ENCODE measurements at places on chromosomes 1 and 21.

- no peak for DNase-seq
These were observed 11.7 kb downstream of the NDC1 start for GRCh38 chr1:53826367-53826766.

- no peak for DNase-seq
These were observed 121.3 kb downstream of the HFM1 start for GRCh38 chr1:91283421-91283726.

DNA sequence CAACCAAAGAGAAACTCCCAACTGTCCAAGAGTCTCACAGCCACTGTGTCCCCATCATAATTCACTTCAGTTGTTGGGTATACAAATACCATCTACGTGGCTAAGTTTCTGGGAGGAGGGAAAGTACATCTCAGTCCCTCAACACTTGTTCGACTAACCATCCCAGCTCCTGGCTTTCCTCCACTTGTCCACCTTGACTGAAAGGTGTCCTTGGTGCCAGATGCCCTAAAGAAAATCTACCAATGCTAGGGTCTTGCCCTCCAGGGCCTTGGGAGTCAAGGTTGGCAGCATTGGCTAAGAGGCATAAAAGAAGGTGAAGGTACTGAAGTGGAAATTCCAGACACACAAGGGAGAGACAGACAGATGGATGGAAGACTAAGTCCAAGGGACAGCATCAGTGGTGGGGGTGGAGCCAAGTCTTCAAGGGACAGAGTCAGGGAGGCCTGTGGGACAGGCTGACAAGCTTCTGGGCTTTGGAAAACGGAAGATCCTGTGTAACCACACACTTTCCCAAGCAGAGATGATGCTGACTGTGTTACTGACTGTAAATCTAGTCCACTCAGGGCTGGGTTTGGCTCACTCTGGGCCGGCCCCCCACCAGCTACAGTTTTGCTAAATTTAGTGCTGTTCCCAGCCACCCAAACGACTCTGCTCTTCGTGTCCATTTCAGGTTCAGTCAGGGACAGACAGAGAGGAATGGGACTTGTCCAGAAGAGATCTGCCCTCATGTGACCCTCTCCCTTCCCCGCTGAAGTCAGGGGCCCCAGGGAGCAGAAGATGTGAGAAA, 60.1 kb downstream of the CD34 start:
- no peak for DNase-seq

DNA sequence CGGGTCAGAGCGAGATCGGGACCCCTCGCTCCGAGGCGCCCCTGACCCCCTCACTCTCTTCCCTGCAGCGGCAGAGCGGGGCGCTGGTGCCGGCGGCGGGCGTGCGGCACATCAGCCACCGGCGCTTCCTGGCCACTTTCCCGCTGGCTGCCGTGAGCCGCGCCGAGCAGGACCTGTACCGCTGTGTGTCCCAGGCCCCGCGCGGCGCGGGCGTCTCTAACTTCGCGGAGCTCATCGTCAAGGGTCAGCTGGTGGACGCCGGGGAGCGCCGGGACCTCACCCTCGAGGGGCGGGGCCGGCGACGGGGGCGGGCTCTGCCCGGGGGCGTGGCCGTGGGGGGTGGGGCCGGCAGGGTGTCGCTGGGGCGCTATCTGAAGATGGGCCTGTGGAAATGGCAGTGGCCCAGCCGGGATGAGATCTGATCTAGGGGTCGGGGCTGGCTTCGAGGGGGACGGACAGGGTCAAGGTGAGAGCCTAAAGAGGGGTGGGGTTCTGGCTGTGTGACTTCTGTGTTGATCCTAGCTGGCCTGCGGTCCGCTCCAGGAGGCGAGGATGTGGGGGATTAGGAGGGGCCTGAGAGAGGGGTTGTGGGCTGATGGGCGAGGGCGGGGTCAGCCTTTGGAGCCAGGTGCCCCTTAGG, 23.6 kb downstream of the PTPRU start:
- DNase-seq: no peak

GRCh38 chr21:39523915-39524314, 72.1 kb downstream of the SH3BGR start:
- DNase-seq: no peak

GRCh38 chr21:37281993-37282392, 14.9 kb upstream of the VPS26C start:
- no peak for DNase-seq

DNA sequence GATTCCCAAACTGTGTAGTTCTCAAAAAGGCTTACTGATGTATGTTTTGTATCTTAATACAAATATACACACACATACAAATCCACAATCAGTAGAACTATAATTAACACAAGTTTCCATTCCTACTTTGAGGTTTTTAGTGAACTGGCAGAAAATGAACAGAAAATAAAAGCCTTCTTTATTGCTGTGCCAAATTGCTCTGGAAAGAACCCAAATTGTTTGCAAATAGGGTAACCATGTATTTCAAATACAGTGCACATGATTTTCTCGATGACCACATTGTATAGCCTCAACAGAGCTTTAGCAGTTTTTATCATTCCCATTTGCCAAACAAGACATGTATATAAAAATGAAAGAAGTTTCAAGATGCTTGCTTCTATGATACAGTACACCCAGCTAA, 173.3 kb downstream of the COL24A1 start:
- DNase-seq: no peak

DNA sequence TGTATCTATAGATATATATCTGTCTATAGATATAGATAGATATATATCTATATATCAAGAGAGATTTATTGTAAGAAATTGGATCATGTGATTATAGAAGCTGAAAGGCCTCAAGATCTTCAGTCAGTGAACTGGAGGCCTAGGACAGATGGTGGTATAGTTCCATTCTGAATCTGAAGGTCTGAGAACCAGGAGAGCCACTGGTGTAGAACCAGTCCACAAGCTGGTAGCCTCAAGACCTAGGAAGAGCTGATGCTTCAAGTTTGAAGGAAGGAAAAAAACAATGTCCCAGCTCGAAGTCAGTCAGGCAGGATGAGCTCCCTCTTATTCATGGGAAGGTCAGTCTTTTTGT, 213.2 kb upstream of the JUN start:
- no peak for DNase-seq

- DNase-seq: no peak
These were observed 1.7 kb downstream of the PKNOX1 start for GRCh38 chr21:42975886-42976608.

- DNase-seq: no peak
These were observed 5.1 kb upstream of the CTSK start for GRCh38 chr1:150813028-150813707.

DNA sequence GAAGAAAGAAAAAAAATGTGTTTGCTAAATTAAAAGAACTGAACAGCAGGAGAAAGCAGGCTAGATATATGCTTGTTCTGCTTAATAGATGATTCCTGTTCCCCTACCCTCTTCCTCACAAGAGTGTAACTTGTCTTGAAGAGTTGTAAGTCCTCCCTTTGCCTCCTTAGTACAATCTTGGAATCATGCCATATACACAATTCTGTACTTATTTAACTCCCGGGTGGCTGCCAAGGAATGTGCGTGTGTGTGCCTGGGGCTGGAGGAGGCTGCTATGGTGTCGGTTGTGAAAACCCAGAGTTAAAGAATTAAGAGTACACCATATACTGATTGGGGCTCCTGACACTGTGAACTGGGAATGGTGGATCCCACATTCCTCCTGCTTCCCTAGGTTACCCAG, 194.2 kb downstream of the SIPA1L2 start:
- no peak for DNase-seq

- DNase-seq: no peak
These were observed 33.1 kb upstream of the C1orf146 start for GRCh38 chr1:92184632-92185031.

GRCh38 chr1:200150006-200150405, 122.5 kb downstream of the NR5A2 start:
- DNase-seq: no peak

DNA sequence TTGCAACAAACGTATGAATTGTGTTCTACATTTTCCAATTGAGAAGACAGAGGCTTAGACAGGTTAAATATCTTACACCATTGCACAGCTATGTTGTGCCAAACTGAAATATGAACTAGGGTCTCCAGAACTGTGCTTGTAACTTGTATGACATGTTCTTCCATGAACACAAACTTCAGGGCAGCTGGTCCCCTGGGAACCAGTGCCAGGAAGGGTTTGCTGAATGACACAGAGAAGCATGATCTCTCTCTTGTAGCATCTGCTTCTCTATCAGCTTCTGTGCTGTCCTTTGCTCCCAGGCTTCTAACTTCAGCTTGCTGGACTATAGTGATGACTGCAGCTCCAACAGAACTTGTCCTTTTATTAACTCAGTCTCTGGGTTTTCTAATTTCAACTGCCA, 385.5 kb downstream of the SIPA1L2 start:
- DNase-seq: no peak

DNA sequence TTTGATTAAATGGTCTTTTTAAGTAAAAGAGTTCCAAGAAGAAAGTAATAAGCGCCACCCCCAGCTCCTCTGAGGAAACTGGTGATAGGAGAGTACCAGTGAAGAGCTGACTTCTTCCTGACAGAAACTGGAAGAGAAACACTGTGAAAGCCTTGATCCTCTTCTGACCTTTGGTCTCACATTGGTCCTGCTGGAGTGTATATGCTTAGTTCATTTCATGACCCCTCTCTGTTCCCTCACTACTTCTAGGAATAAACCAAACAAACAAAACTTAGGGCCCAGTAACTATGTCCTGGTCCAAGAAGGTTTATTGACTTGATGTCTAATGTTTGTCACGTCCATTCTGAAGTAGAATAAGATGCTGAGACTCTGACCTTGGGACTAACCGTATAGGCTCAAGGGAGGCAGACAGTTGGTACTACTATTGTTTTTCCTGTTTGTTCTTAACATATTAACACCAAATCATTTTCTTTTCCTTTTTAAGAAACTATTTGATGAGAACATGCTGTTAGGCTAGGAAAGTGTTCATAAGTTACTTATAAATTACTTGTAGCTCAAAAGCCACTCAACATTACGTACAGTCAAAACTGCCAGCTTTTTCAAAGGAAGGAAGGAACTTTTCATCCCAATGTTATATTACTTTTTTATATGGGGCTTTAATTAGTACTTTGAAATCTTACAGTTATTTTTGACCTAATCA, 57.9 kb downstream of the MIER1 start:
- no peak for DNase-seq

DNA sequence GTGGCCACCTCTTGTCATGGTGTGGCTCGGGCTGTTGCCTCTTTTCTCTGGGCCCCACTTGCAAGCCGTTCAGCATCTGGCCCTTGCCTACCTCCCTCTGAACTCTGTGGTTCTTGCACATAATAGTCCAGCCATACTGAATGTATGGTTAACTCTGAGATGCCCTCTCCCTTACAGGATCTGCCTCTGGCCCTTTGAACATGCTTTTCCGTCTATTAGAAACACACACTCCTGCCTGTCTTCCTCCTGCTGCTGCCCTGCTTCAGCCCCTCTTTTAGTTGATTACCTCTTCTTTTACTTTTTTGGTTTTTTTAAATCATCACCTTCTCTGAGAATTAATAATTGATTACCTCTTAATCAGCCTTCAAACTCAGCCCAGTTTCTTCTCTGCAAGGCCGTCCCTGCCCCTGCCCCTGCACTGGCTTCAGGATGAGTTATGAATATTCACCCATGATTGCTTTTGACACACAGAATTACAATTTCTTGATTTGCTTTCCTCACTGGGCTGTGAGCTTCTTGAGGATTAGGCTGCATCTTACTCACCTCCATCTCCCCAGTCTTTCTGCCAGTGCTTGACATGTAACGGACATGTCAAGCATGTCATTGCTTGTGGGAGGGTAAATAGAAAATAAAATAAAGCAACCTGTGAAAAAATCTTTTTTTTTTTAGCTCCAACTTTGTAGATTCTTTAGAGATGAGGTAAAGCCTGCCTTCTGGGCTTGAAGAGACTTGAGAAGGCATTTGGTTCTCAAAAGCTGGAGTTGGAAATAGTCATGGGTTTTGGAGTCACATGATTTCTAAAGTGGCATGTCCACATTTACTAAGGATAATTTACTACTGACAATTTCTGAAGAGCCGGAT, 158.3 kb downstream of the PLXNA2 start:
- no peak for DNase-seq

- no peak for DNase-seq
These were observed 38.1 kb downstream of the GADD45A start for GRCh38 chr1:67723126-67723525.

GRCh38 chr1:28775121-28775942, 36.6 kb upstream of the OPRD1 start:
- peak; percentile 61 for DNase-seq

- no peak for DNase-seq
These were observed 524.9 kb upstream of the CHRM3 start for GRCh38 chr1:238861342-238862066.

GRCh38 chr1:98991127-98992012, 13.3 kb downstream of the PLPPR5 start:
- no peak for DNase-seq

GRCh38 chr1:218572050-218572449, 226.9 kb downstream of the TGFB2 start:
- DNase-seq: no peak

DNA sequence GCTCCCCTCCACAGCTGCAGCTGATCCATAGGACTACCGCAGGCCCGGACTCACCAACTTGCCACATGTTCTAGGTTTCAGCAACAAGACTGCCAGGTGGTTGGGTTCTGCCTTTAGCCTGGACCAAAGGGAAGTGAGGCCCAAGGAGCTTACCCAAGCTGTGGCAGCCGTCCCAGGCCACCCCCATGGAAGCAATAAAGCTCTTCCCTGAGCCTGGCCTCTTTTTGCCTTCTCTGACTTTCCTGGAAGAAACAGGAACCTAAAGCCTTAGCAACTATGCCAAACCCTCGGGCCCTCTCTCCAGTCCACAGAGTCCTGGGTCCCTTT, 2.7 kb upstream of the ARTN start:
- DNase-seq: no peak

- peak; percentile 9 for DNase-seq
These were observed 17.0 kb upstream of the ITLN2 start for GRCh38 chr1:160971618-160972056.

- no peak for DNase-seq
These were observed 8.9 kb downstream of the COL16A1 start for GRCh38 chr1:31694964-31695313.

DNA sequence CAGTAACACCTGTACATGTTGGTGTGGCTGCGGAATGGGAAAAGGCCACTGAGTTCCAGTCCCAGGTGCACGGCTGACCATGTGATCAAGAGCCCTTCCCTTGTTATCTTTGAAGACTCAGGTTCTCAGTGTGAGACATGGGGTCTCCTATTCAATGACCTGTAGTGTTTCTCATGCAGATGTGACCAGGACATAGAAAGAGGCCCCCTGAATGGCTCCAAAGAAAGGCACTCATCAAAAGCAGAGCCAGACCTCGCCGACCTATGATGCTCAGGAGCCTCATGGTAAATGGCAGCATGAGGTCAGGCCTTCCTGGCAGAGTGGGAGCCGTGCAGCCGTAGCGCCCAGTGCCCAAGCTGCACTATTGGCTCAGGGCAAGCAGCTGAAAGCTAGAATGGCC, 42.3 kb upstream of the HAO2 start:
- no peak for DNase-seq

Measured in stimulated activated CD4-positive, alpha-beta T cell treated with anti-CD3 and anti-CD28 coated beads, TNF-alpha, amount 100 ng/mL, for 24 hours (primary cell).